ENCODE measurements at places on chromosomes 5 and 9.

- DNase-seq = no peak
These were observed 7.5 kb upstream of the CTNNAL1 start for GRCh38 chr9:109020581-109021511.

GRCh38 chr5:16663840-16664239, 47.0 kb upstream of the RETREG1 start:
- no peak for DNase-seq

DNA sequence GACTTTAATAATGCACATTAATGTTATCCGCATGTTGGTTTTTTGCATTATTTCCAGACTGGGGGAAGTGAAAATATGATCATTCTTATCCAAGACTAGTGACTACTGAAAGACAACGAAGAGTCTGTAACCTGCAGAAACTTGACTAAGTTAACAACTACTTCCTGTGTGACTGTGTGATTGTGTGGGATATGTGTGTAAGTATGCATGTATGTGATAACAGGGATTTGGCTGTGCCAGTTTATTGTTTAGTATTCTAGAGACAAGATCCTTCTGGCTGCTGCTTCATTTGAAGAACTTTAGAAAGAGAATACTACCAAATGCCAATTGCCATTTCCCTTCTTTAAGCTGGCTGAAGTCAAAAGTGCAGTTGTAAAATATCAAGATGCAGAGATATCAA, 375.7 kb upstream of the PRR16 start:
- no peak for DNase-seq

GRCh38 chr9:12318732-12319685, 374.2 kb upstream of the TYRP1 start:
- no peak for DNase-seq

DNA sequence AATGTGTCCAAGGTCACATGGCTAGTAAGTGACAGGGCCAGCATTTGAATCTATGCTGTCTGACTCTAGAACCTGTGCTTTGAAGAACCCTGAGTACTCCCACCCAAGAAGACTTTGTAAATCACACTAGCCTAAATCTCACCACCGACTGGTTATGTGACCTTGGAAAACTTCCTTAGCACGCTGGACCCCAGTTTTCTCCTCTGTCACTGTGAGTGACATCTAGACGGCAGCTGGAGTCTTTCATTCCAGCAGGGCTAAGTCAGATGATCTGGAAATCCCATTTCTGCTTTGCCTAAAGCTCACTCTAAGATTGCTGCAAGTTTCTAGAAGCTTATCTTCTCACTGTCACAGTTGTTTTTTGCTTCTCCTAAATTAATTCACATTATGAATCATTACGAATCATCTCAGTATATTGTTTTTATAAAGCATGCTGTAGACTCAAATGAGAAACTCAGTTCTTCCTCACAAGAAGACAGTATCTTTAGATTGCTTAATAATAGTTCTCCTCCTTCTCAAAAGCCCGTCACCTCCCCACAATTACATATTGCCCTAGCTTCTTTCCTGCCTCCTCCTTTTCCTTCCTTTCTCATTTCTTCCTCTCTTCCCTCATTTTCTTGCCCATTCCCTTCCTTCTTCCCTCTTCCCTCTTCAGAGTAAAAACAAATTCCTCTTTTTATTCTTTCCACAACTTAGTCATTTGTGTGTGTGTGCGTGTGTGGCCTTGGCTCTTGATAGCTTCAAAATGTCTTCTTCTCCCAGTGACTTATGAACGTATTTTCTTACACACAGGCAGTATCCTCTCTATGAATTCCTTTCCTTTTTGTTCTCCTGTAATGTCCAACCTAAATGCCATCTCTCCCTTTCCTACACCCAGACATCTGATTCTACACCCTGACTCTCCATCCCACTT, 16.8 kb downstream of the ALDOB start:
- peak; percentile 33 for DNase-seq

GRCh38 chr5:127762412-127762811, 59.2 kb downstream of the CCDC192 start:
- DNase-seq = no peak

- DNase-seq = no peak
These were observed 348.5 kb upstream of the IRX2 start for GRCh38 chr5:3099954-3100353.

- DNase-seq = no peak
These were observed 487.2 kb upstream of the KLF4 start for GRCh38 chr9:107976767-107977166.

GRCh38 chr5:83524345-83524744, 52.8 kb downstream of the VCAN start:
- no peak for DNase-seq

Measured in astrocyte (in vitro differentiated cells and primary cell).